ENCODE measurements at places on chromosomes 2 and 18.

DNA sequence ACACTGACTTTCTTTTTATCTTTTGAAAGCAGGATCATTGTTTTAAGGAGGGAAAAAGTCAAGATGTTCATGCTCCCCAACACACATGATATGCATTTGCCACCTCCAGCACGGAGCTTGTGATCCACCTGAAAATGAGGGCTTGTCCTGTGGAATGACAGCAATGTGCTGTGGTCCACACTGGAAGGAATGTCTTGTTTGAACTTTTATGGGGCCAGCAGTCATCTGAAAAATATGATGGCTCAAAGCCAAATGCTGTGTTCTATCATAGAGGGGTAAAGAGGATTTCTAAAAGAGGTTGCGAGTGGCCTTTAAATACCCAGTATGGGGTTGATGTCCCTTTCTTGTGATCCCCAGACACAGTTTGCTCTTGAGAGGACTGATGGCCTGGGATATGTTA lies 226.5 kb upstream of the SPRED2 start:
- no peak for DNase-seq

DNA sequence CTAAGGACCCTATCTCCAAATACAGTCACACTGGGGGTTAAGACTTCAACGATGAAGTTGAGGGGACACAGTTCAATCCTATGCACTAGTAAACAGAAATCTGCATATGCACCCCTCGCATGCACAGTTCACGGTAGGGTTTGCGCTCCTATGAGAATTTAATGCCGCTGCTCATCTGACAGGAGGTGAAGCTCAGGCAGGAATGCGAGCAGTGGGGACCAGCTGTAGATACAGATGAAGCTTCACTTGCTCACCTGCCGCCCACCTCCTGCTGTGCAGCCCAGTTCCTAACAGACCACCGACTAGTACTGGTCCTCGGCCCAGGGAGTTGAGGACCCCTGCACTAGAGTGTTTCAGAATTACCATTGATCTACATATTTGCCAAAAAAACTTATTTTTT lies 40.0 kb upstream of the FAHD2A start:
- DNase-seq: no peak

GRCh38 chr2:240217431-240218301 lies 77.2 kb upstream of the OTOS start:
- DNase-seq: no peak

DNA sequence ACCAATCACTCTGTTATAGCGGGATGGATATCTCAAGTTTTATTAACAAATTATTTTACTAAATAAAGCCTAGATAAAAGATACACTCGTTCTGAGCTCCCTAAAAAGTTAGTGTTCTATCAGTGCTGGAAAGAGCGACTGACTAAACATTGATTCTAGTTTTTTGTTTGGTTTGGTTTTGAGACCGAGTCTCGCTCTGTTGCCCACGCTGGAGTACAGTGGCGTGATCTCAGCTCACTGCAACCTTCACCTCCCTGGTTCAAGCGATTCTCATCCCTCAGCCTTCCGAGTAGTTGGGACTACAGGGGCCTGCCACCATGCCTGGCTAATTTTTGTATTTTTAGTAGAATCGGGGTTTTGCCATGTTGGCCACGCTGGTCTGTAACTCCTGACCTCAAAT lies 73.8 kb upstream of the CDCA7 start:
- DNase-seq: no peak

GRCh38 chr2:130846686-130847375 lies 10.1 kb downstream of the ARHGEF4 start:
- no peak for DNase-seq

DNA sequence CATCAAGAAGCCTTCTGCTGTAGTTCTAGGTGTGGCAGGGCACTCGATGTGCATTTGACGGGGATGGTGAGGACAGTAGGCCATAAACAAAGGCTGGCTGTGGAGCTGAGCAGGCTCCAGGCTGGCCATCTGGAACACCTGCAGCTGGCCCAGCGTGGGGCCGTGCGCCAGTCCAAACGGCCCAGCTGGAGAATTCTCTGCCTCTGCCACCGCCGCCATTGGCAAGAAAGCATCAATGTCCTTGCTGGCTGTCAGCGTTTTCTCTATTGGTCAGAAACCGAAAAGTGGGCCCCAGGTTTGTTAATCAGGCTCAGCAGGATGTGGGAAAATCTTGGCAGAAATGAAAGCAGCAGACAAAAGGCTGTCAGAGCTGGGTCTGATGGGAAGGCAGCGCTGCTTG lies 24.0 kb upstream of the CTIF start:
- no peak for DNase-seq
